Stimulated activated CD4-positive, alpha-beta T cell treated with anti-CD3 and anti-CD28 coated beads, TNF-alpha, amount 100 ng/mL, for 48 hours (primary cell): ENCODE measurements at places on chromosomes 5 and 9.

DNA sequence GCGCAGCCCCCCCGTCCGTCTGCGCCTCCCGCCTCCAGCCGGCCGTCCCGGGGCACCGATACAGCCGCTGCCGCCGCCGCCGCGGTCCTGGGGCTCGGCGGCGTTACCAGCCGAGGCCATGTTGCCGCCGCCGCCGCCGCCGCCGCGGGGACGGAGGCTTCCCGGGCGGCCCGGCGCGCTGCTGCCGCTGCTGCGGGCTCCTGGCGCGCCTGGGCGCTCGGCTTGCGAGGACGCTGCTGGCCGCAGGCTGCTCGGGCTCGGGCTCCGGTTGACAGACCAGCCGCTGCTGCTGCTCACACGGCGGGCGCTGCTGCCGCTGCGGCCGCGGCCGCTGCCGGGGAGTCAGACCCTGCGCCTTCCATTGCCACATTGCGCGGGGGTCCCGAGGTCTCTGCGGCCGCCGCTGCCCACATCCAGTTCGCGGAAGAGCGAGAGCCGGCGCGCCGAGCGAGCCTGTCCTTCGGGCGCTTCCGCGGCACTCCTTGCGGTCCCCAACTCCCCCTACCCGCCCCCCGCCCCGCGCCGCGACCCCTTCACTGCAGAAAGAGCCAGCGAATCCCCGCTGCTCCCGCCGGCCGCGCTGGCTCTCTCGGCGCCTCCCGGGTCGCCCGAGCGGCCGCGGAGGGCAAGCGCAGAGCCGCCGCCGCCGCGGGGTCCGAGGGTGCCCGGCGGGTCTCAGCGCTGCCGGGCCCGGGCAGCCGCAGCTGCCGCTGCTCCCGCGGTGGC is 8.4 kb downstream of the PTCH1 start:
- DNase-seq = no peak

DNA sequence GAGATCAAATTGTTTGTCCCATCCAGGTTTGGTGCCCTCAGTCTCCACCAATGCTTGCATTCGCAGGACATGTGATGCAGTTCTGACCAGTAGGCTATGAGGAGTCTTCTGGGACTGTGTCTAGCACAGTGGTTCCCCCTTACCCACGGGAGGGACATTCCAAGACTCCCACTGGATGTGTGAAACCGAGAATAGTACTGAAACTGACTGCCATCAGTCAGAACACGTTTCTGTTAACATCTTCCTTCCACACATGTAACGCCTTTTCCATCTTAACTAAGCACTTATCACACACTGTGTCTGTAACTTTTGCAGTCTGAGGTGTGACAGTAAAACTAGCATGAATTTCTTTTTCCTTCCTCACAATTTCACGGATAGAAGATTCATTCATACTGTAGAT is 74.7 kb downstream of the PTTG1 start:
- no peak for DNase-seq

DNA sequence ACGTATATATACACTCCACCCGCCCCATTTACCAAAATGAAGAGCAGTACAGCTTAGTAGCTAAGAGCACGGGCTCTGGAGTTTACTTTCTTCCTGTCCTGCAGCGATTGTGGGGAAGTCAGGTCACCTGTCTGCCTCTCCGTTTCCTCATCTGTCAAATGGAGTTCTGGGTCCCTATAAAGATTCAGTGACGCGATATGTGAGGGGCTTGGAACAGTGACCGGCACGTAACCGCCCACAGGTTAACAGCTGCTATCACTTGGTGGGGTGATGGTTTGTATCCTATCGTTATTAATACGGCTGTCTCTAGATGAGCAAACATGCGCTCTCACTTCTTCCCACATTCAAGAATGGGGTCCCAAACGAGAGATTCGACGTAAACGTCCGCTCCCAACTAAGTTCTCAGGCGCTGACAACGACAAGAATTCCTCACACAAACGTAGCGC is 426 bp downstream of the FAM114A2 start:
- no peak for DNase-seq

DNA sequence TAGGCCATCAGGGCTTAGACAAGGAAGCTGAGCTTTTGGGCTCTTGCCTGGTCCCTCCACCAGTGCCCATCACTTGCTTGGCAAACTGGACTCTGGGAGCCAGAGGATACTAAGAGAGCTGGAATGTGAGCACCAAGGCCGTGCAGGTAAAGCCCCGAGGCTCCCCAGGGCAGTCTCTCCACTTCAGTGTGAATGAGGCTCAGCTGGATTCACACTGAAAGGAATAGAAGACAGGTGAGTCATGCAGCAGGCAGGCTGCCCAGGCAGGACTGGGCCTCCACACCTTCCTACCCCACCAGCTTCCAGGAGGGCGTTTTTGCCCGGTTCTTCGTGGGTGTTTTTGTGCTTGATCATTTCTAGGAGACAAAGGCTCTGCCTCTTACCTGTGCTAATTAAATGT is 7.3 kb upstream of the CTSV start:
- no peak for DNase-seq

- no peak for DNase-seq
Observed at GRCh38 chr9:92146610-92147009, 31.4 kb upstream of the SPTLC1 start.
